ENCODE measurements at places on chromosomes 2 and 18. TPM values are rescaled to one million over a fixed set of nuclear protein-coding genes. Genes with fewer than 3 reads are reported as not detected.

FNDC4 gene
- total RNA-seq = 21.4 TPM

RAD51AP2 gene
- not detected for total RNA-seq

BCS1L gene
- 16.6 TPM for total RNA-seq

COPS7B gene
- total RNA-seq = 19.5 TPM

UPP2 gene
- total RNA-seq = not detected

DGUOK gene
- 40.7 TPM for total RNA-seq

FEV gene
- total RNA-seq = not detected

CXCR1 gene
- total RNA-seq = not detected

CD28 gene
- total RNA-seq = not detected

ALPP gene
- not detected for total RNA-seq

DOCK10 gene
- total RNA-seq = 38.3 TPM

CRYGD gene
- total RNA-seq = not detected

UGT1A3 gene
- total RNA-seq = not detected

CYP27C1 gene
- total RNA-seq = 2.4 TPM

ARL5A gene
- total RNA-seq = 44.8 TPM

CNTNAP5 gene
- not detected for total RNA-seq

UBE2F gene
- 45.1 TPM for total RNA-seq

HTRA2 gene
- total RNA-seq = 51.8 TPM

HOXD1 gene
- not detected for total RNA-seq

ALK gene
- under 0.01 TPM for total RNA-seq

KIAA1328 gene
- 8.8 TPM for total RNA-seq

EML6 gene
- total RNA-seq = 1.1 TPM

NIFK gene
- 42.7 TPM for total RNA-seq

ECEL1 gene
- total RNA-seq = not detected

INPP4A gene
- 25.7 TPM for total RNA-seq

MAL gene
- not detected for total RNA-seq

MBOAT2 gene
- total RNA-seq = 56.6 TPM

LYPD1 gene
- 5.9 TPM for total RNA-seq

TUBB6 gene
- total RNA-seq = 425 TPM

CRYBA2 gene
- not detected for total RNA-seq

PLB1 gene
- total RNA-seq = 0.36 TPM

NDUFS1 gene
- 98.4 TPM for total RNA-seq

CRIM1 gene
- 321 TPM for total RNA-seq

ZNF385B gene
- 1.1 TPM for total RNA-seq

TM4SF20 gene
- 1.1 TPM for total RNA-seq

TSPYL6 gene
- not detected for total RNA-seq

ZAP70 gene
- under 0.01 TPM for total RNA-seq

CHN1 gene
- 33.7 TPM for total RNA-seq

ARMC9 gene
- 221 TPM for total RNA-seq
